ENCODE measurements at places on chromosomes 1 and 21.

DNA sequence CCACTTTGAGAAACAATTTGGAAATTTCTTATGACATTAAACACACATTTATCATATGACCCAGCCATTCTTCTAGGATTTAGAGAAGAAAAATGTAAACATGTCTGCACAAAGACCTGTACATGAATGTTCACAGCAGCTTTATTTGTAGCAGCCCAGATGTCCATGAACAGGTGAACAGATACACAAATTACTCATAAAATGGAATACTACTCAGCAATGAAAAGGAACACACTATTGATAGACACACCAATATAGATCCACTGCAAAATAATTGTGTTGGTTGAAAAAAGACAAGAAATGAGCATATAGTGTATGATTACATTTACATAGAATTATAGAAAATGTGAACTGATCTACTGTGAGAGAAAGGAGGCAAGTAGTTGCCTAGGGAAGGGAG is 26.1 kb downstream of the ARHGEF11 start:
- DNase-seq = no peak

GRCh38 chr1:39907528-39908453 is 6.1 kb upstream of the MYCL start:
- DNase-seq = no peak

GRCh38 chr1:21270086-21270689 is 20.1 kb downstream of the ECE1 start:
- no peak for DNase-seq

DNA sequence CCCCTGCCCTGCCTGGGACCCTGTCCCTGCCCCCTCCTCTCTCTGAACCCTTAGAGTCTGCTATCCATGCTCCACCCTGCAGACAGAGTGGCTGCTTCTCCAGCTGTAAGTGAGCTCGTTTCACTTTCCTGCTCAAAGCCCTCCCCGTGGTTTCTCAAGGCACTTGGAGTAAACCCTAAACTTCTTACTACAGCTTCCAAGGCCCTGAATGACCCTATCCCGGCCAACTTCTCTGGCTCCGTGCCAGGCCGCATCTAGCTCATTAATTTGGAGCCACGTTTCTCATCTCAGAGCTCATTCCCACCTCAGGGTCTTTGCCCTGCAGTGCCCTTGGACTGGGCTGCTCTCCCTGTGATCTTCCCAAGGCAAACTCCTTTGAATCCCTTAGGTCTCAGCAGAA is 235.1 kb upstream of the RUNX1 start:
- no peak for DNase-seq

DNA sequence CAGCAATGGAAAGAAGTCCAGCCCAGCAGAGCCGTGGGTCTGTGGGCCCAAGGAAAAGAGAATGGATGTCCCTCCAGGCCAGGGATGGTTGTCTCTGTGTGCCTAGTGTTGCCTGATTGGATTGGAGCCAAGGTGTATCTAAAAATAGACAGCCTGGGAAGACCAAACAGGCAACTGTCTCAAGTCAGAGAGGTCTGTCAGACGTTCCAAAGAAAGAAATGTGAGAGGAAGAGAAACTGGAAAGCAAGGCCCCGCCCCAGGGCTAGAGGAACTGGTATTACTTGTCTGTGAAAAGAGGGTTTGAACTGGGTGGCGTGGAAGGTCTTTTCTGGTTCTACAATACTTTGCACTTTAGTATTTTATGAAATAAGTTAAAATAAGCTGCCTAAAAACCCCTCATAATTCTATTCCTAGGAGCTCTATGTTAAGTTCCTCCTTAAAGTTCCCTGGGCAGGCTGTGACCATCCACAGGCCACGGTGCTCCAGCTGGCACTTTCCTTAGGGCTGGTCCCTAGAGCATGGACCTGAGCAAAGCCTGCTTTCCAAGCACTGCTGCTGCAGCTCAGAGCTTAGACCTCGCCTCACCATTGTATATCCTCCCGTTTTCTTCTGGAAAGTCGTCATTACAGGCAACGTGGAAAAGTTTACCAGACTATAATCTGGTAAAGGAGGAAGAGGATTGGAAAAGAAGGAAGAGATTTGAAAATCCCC is 151.6 kb downstream of the DISC1 start:
- no peak for DNase-seq

GRCh38 chr21:37575580-37575979 is 209.0 kb downstream of the DYRK1A start:
- no peak for DNase-seq

GRCh38 chr1:183039985-183040447 is 16.8 kb downstream of the LAMC1 start:
- DNase-seq = no peak

GRCh38 chr1:212162635-212163034 is 122.6 kb upstream of the PPP2R5A start:
- no peak for DNase-seq

DNA sequence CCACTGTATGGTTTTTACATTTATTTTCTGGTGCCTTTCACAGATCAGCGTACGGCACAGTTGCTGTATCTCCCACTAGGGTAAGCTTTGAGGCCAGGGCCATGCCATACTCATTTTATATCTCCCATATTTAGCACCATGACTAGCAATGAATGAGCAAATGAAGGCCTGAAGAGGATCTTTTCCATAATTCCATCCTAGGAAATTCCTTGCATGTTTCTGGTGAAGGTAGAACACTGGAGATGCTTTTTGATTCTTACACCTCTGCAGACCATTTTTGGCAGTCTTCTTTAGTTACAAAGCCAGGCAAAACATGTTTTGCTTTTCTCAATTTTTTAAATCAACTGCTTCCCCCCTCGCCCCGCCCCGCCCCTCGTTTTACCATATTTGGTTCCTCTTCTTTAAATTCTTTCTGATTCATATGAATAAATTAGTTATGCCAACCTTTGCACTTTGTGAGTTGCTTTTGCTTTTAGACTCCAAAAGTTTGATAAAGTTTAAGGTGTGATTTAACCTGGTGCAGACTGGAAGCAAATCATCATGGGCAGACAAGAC is 78.9 kb upstream of the AK4 start:
- DNase-seq = no peak

DNA sequence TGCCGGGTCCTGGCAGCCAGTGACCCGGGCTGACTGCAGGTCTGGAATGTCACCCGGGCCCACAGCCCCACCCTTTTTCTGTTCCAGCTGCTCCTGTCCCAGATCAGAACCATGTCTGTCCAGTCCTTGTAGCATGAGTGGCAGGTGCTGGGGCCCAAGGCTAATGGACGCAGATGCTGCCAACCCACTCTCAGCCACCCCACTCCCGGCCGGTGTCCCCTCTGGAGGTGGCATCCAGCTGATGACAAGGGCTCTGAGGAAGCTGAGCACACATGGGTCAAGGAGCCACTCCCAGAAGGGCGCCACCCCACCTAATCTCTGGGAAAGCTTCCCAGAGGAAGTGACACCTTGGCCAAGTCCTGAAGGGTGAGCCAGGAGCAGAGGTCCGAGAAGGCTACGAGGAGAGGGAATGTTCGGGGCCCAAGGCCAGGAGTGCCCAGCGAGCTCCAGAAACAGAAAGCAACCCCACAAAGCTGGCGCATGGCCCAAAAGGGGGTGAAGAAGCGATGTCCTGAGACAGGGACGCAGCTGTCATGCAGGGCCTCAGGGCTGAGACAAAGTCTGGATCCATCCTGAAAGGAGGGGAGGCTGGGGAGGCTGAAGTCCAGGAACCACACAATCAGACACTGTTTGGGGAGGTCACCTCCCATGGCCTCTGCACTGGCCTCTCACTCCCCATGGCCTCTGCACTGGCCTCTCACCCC is 39.5 kb downstream of the ACOT7 start:
- DNase-seq = no peak

DNA sequence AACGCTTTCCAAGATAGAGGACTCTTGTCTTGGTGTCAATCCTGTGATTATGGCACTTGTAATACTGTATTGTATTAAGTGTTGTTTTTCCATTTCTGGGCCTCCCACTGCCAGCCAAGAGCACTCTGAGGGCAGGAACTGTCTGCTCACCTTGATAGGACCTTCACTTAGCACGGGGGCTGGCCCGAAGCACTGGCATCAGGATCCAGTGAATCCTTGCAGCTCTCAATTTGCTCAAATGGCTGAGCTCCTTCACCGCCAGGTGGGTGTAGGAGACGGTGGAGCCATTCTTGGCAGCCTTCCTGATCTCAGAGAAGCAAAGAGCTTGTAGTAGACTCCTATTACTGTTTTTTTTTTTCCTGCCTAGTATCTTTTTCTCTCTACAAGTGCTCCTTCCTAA is 17.7 kb downstream of the MECR start:
- no peak for DNase-seq

DNA sequence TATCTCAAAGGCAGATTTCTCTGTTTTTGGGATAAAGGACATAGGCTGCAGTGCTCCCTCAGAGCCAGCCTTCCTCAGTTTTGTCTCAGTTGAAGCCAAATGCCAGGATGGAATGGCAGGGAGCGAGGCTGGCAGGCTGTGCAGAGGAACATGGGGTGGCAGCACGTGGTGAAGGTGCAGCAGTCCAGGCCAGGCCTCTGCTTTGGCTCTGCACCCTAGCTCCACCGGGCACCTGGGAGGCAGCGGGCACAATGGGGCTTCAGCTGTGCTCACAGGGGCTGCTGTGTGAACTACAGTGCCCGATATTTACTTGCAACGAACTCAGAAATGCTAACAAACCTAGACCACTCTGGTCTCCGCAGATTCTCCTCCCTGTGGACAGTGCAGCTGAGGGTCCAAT is 319.6 kb downstream of the ZNF326 start:
- no peak for DNase-seq

All from erythroblast (primary cell).